ENCODE measurements at places on chromosomes 12 and 14. TPM values are rescaled to one million over a fixed set of nuclear protein-coding genes. Genes with fewer than 3 reads are reported as not detected.

NPFF gene
- total RNA-seq, result not detected

C12orf76 gene
- total RNA-seq, result 14.7 TPM

DDHD1 gene
- 6.3 TPM for total RNA-seq

GPRC5D gene
- not detected for total RNA-seq

PPP2R5E gene
- total RNA-seq, result 8.1 TPM

- no peak for DNase-seq
Observed at GRCh38 chr12:63047146-63047545, 103.9 kb downstream of the AVPR1A start.

- DNase-seq, result peak; percentile 54
Observed at GRCh38 chr14:99389174-99389826, 91.4 kb downstream of the SETD3 start.

DNA sequence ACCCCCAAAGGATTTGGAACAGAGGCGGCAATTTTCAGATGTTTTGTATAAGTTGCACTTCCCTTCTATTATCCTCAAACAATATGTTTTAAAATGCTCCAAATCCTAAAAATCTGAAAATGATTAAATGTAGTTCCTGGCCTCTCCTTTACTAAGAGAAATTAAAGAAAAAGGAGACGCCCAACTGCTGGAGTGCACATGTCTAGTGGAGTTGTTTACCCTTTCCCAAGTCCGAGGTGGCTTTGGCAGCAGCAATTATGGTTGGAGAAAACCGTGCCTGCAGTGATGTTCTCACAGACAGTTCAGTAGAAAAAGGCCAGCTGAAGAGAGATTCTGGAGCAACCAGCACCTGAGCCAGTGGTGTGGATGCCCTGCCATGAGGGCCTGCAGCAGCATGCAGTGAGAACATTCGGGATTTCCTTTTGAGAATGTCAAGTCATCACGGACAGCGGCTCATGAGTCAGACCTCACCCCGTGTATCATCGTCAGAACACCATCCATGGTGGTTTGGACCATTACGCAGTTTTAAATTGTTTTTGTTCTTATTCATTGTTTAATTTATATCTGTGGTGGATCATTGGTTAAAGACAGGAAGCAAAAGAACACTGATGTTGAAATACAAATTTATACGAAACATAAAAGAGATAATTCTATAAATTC lies 179.0 kb upstream of the KRR1 start:
- no peak for DNase-seq

DNA sequence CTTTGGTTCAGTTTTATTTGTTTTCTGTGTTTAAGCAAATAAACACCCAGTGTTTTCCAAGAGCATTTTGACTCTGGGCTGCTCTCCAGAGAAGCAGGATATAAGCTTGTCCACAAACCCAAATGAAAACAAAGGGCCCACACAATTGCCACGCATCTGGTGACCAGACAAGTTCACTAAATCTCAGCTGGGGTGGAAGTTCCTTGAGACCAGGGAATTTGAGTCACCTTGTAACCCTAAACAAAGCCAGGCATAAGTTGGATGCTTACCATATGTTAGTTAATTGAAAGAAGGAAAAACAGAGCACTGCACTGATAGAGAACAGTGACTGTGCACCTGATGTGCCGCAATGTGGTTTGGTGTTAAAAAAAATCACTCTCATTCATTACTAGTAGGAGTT lies 1.6 kb upstream of the TXNRD1 start:
- peak; percentile 42 for DNase-seq

DNA sequence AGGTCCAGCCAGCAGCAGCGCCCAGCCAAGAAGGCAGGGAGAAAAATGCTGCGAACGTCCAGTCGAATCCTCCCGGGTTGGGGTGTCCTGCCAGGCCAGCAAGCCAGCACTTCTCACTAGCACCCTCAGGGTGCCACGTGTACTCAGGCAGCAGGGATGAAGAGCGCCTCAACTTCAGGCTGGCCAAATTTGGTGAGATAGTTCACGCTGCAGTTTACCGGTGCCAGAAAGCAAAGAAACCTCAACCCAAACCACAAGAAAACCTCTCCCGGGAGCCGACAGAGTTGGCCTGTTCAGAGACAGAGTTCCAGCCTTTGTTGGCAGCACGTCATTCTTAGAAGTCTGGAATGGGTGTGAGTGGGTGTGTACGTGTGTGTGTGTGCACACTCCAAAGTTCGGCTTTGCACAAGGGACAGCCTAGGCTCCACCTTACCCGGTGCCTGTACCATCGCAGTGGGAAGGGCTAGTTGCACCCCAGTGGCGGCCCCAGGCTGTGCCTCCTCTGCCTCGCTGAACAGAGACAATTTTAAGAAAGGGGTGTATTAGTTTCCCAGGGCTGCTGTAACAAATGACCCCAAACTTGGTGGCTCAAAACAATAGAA lies 42.1 kb downstream of the ELK3 start:
- no peak for DNase-seq

GRCh38 chr12:132319991-132320570 lies 9.3 kb downstream of the GALNT9 start:
- no peak for DNase-seq

- DNase-seq, result no peak
Observed at GRCh38 chr12:67425394-67425793, 156.2 kb downstream of the CAND1 start.

DNA sequence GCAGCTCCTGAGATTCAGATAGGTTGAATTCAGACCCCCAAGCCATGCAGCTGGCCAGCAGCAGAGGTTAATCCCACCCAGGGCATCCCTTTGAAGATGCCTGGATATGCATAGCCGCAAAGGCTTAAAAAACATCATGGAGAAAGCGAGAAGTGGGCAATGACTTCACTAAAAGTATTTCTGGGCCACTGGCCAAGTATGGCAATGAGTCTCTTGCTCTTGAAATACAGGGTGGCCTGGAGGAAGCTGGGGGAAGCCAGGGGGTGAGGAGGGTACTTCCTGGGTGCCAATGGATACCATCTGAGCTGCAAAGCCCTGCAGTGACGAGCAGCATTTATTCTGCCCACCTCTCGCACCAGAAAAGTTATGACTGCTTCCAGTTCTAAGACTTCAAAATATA lies 539.3 kb upstream of the TBX3 start:
- no peak for DNase-seq

DNA sequence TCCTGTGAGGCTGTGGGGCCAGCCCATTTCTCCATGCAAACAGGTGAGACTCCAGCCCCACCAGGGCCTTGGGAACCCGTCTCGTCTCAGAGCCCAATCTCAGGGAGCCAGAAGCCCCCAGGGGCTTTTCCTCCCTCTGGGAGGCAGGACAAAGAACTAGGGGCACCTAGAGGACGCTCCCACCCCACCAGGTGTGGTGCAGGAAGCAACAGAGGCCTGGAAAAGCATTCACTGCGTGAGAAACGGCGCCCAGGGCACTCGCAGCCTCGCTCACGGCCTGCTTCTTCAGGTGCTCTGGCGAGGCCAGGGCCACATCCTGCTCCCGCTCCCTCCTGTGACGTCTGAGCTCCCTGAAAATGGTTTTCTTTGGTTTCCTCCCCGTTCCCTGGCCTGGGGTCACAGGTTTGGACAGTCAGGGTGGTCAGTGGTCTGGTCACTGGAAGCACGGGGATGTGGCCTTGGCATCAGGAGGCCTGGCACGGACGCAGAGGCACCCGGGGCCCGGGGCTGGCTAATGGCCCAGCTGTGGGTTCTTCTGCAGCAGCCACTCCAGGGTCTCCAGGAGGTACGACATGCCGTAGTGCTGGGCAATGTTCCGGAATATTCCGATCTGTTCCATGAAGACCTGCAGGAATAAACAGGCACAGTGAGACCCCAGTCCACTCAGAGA lies 5.7 kb downstream of the P2RX2 start:
- no peak for DNase-seq

- no peak for DNase-seq
Observed at GRCh38 chr12:70091021-70091521, 152.2 kb upstream of the CNOT2 start.

- no peak for DNase-seq
Observed at GRCh38 chr12:4015225-4016091, 142.3 kb upstream of the PARP11 start.

- no peak for DNase-seq
Observed at GRCh38 chr12:130427381-130427887, 89.7 kb downstream of the PIWIL1 start.

DNA sequence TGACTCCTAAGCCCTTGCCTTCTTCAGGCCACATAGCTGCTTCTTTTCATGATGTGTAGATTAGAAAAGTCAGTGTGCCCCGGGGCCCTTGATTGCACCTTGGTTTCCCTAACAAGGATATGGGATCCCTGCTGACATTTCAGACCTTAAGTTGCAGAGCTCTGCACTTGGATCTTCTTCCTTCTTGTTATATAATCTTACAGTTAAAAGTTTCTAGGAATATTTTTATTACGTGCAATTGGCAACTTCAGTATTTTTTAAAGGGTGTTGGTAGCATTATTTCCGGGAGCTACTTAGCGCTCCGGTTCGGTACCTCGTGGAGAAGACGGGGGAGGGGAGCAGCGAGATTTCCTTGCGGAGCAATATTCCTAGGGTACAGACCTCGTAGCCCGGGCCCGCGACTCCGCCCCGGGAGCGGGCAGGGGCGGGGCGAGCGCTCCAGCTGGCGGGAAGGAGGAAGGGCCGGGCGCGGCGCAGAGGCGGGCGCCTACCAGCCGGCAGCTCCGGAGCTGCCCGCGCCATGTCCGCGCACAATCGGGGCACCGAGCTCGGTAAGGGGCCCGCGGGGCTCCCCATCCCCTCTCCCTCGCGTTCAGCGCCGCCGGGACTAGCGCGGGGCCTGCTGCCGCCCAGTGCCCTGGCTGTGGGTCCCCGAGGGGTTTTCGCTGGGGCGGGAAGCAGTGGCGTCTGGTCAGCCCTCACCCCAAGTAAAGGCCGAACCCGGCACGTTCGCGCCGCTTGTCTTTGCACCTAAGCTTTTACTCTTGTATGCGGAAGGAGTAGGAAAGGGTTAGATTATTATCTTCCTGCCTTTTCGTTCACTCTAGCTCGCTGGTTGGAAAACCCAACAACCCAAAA lies at the start of gene DERA:
TSS of gene DERA (plus strand) at position 469 of the 858 bp plus-strand sequence. CDS start at position 521, 52 bp downstream.
- peak; percentile 87 for DNase-seq

DNA sequence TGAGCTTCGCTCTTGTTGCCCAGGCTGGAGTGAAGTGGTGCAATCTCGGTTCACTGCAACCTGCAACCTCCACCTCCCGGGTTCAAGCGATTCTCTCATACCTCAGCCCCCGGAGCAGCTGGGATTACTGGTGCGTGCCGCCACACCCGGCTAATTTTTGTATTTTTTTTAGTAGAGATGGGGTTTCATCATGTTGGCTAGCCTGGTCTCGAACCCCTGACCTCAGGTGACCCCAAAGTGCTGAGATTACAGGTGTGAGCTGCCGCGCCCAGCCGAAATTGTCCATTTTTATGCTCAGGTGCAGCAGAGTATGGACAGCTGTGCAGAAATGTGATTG lies 19.2 kb upstream of the CYP46A1 start:
- DNase-seq, result no peak

DNA sequence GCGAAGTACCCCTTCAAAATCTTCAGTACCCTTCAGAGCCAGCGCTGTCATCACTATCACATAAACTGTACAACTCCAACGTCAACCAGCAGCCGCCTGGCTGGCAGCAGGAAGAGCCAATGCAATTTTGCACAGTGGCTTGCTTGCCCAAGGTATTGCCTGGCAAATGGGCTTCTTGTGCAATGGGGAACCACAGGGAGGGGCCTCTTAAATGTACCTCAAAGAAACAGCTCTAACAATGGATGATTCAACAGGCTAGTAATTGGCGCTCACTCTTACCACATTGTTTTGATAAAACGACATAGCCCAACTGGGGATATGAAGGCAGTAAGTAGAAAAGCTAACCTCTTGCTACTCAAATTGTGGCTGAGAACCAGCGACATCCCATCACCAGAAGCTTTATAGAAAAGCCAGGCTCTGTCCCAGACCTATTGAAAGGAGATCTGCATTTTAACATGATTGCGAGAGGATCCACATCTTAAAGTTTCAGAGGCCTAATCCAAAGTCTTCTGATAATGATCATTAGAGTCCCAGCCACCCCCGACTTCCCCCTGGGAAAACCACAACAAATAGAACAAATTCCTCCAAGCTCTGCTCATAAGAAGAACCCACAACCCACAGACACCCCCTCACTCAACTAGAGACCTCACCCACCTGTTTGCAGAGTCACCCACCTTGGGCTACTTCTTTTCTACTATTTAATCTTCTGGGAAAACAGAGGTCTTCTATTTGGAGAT lies 125.3 kb upstream of the HIF1A start:
- DNase-seq, result peak; percentile 79

DNA sequence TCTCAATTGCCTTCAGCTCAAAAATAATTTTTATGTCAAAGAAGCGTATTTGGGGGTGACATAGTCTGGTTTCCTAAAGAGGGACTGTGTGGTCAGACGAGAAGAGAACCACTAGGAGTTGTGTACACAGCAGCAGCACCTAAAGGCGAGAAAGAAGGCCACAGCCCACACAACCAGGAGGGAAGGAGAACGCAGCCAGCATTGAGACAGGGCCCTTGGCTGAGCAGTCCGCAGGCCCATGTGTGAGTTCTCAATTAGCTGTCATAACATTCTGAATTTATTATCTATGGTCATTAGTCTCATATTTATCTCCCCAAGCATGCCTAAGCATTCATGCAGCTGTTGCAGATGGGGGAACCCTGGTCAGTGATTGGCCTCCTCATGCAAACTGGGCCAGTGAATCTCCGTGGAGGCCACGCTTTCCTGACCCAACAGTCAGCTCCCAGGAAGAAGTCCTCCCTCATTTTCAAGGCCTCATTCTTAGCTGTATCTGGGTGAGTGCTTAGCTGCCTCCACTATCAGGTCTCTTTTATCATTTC lies 81.2 kb upstream of the ATF7IP start:
- no peak for DNase-seq

DNA sequence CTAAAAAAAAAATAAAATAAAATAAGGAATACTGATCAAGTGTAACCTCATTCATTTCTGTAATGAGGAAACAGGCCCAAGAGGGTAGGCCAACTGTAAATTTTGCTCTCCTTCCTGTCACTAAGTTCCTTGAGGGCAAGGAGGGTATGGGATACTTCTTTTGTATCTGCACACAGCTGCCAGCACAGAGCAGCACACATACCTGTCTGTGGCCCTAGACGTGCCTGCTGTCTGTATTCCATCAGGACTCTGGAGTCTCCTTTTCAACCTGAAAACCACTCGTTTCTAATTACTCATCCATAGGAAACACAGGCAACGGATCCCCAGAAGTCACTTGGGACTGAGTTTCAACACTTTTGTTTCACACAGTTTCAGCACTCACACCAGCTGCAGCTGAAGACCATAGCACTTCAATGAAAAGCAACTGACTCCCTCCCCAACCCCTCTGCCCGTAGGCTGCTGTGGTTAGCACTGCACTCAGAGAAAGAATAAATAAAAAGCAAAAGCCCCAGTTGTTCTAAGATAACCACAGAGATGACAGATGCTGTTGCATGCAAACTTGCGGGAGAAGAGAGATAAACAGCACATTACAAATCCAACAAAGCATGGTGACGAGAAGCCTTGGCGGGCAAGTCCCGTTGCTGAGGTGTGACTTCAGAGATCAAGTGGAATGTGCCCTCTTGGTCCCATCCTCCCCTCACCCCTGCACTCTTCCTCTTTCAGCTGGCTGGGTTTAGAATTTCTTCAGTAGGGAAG lies 24.9 kb downstream of the CRACR2A start:
- no peak for DNase-seq

DNA sequence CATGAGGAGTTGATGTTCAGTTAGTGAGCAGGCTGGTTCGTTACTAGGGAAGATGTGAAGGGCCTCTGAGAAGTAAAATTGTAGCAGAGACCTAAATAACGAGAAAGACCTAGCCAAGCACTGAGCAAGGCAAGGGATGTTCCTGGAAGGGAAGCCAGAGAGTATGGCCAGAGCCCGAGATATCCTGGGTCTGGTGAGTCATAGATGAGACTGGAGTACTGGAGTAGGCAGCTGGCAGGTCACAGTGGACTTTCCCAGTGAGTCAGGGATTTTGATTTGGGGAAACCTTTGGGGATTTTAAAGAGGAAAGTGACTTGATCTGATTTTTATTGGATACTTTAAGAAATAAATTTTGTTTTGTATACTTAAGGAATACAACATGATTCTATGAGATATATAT lies 369.0 kb downstream of the DIO2 start:
- no peak for DNase-seq

Measured in lung microvascular endothelial cell (primary cell).